ENCODE measurements at places on chromosomes 7 and 10.

GRCh38 chr7:132030086-132030568 is 473.7 kb upstream of the PODXL start:
- DNase-seq, result no peak

- no peak for DNase-seq
Observed at GRCh38 chr7:17608114-17608833, 309.8 kb downstream of the AHR start.

GRCh38 chr7:20798081-20798693 is 11.5 kb upstream of the SP8 start:
- no peak for DNase-seq

- DNase-seq, result no peak
Observed at GRCh38 chr10:69406302-69406811, 10.4 kb downstream of the TACR2 start.

DNA sequence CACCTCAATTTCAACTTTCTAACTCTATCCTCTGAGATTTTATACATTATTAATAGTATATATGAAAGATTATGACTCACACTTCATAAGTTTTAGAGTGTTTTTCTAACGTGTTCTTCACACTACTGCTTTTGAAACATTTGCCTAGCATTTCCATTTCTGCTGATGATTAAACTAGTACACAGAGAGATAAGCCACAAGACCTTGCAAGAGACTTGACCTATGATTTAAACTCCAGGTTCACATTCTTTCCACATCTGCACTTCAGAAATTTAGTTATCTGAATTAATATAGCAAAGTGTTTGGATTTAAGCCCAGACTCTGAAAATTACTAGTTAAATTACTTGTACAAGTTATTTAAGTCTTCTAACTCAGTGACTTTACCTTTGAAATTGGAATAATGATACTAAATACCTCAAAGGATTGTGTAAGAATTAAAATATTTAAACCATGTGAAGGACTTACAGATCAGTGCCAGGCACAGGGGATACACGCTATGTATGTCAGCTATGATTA is 66.6 kb downstream of the PCLO start:
- DNase-seq, result no peak

- DNase-seq, result no peak
Observed at GRCh38 chr7:157513162-157513621, 176.4 kb downstream of the DNAJB6 start.

- DNase-seq, result no peak
Observed at GRCh38 chr10:83995738-83996331, 143.5 kb upstream of the GHITM start.

DNA sequence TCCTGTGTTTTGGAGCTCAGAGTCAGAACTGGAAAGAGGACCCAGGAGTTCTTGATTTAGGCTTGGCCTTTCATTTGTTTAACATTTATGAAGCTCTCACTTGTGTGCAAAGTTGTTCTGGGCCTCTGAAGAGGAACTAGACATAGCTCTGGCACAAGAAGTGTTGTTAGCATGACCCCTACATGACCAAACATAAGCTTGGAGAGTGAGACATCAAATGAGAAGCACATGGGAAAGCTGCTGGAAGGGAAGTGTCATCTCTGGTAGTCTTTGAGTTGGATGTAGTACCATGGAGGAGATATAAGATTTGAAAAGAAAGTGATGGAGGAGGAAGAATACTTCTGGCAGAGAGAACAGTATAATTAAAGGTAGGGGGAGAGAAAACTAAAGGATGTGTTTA is 370.1 kb downstream of the ADRA2A start:
- no peak for DNase-seq

DNA sequence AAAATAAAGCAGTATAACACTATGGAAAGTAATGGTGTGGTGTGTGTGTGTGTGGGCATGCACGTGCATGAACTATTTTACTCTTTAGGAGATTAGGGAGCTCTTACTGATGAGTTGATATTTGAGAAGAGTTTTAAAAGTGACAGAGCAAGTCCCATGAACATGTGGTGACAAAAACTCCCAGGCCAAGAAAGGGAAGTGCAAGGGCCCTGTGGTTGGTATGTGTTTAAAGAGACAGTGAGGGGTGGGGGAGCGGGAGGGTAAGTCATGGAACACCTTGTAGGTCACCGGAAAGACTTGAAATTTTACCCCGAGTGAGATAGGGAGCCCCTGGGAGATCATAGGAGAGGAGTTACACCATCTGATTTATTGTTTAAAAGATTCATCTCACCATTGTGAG is 63.3 kb downstream of the AKR1B1 start:
- DNase-seq, result no peak

DNA sequence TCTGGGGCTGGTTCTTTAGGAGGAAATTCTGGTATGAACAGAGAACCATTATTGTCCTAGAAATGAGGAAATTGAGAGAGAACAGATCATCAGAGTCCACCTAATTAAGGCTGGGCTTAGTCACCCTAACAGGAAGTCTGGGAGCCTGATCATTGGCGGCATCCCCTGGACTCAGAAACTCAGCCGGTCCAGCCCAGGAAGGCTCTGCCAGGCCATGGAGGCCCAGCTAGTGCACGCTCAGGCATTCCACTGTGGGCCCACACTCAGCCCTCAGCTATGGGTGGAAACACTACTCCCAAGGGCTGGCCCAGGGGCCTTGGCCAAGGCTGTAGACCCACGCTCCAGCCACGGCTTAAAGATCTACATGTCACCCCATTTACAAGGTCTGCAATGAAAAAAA is 109.2 kb downstream of the PTPN20 start:
- DNase-seq, result no peak

- DNase-seq, result no peak
Observed at GRCh38 chr7:151142686-151143040, 24.8 kb downstream of the GBX1 start.

DNA sequence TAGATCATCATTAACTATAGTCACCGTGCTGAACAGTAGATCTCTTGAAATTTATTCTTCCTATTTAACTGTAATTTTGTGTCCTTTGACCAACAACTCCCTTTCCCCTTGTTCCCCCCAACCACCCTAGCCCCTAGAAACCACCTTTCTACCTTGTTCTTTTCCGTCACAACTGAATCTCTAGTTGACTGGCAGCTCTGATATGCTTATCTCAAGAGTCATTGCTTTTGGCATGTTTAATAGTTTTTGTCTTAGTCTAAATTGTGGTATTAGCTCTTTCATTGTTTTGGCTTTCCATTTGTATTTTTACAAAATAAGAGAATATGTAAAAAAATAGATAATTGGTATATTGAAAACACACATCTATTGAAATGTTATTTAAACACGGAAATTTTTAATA is 1.8 kb downstream of the GNAT3 start:
- DNase-seq, result no peak

- DNase-seq, result no peak
Observed at GRCh38 chr7:158044482-158044823, 543.2 kb downstream of the PTPRN2 start.

DNA sequence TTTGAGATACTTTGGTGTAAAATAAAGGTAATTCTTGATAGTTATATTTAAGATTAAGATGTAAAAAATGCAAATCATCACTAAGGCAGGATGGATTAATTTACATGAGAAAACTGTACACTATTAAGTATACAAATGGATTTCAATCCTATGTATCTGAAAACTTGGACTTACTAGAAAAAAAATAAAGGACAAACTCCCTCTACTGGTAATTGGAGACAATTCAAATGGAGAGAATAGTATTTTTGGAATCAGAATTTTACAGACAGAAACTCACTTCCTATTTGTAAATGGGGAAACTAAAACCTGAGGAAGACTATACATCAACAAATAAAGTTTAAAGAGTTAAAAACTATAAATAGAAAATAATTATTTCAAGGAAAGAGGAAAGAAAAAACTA is 62.6 kb downstream of the CUL2 start:
- no peak for DNase-seq

DNA sequence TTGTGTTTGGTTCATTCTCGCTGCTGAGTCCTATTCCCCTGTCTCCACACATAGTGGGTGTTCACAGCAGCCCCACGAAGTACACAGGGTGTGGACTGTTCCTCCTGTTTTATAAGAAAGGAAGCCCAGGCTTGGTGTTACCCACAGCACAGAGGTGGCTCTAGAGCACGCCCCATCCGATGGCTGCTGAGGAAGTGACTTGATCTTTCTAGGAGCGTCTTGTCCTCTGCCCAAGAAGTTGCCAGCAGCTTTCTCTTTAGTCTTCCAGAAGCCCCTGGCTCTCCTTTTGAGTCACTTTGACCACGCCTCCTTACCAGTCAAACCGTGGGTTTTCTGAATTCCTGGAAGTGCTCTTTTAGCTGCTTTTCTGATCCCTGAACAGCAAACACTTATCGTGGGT is 94.0 kb downstream of the GRK5 start:
- no peak for DNase-seq

- DNase-seq, result peak; percentile 19
Observed at GRCh38 chr7:13603661-13604060, 385.8 kb downstream of the ETV1 start.

DNA sequence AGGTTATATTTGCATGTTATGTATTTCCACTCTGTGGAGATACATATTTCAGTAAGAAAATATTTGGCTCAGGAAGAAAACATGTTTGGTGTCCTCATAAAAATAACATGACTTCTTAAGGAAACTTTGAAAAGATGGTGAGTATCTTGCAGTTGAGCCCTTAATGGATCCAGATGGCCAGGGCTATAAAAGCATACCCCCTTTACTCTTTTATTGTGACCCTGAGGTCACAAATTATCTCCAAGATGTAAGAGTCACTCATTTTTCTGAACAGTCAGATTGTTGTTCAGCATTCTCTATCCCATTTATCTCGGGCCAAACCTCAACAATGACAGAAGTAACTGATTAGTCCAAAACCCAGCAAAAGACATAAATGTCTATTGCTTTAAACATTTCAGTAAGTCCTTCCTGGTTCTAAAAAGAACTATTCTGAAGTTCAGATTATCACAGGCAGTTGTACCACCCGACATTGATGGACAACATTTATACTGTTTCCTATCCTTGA is 539.4 kb downstream of the PARD3 start:
- no peak for DNase-seq

DNA sequence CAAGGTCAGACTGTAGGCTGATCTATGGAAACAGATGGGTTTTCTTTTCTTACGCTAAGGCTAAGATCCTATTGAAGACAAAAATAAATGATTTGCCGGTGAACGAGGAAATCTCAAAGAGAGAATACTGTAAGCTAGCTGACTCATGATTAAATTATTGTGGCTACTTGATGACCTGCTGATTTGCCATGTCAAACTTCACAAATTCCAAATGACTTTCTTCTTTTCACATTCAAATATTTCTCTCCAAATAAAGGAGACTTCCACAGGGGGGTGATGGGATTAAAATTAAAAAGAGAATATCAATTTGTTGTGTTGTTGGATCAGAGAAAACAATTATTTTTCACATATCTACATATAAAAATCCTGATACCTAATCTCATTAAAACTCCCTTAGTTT is 860.6 kb upstream of the ZWINT start:
- DNase-seq, result no peak

- no peak for DNase-seq
Observed at GRCh38 chr10:96304230-96304629, at the start of gene DNTT. DNTT (plus strand) TSS chr10:96304434; CDS start chr10:96304498, 64 bp downstream.

- DNase-seq, result no peak
Observed at GRCh38 chr10:13894412-13895093, 307.8 kb downstream of the PRPF18 start.

GRCh38 chr7:84912993-84913635 is 273.7 kb downstream of the SEMA3D start:
- no peak for DNase-seq

DNA sequence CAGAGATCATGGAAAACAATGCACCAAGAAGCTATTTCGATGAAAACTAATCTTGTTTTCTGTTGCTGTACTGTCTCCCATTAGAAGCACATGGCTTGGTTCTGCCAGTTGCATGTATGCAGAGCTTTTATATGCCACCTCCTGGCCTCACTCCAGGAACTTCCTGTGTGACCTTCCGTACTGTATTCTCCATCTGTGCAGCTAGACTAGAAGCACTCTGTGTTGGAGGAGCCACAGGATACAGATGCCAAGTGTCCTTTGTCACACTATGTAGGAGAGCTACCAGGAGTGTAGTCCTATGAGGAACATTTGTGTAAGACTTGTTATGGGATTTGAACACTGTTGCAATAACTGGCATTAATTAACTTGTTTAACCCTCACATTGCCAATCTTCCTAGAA is 503.5 kb upstream of the TPK1 start:
- DNase-seq, result no peak

- DNase-seq, result no peak
Observed at GRCh38 chr7:39221901-39222300, 244.2 kb downstream of the POU6F2 start.

- no peak for DNase-seq
Observed at GRCh38 chr10:31100662-31101061, 69.0 kb upstream of the ZNF438 start.

GRCh38 chr10:31678139-31678536 is 250.5 kb downstream of the ARHGAP12 start:
- DNase-seq, result no peak

- no peak for DNase-seq
Observed at GRCh38 chr7:55086413-55087201, 67.8 kb downstream of the EGFR start.

- no peak for DNase-seq
Observed at GRCh38 chr10:71651928-71652327, 67.7 kb downstream of the C10orf105 start.

GRCh38 chr7:45086331-45087065 is 2.3 kb downstream of the NACAD start:
- no peak for DNase-seq

DNA sequence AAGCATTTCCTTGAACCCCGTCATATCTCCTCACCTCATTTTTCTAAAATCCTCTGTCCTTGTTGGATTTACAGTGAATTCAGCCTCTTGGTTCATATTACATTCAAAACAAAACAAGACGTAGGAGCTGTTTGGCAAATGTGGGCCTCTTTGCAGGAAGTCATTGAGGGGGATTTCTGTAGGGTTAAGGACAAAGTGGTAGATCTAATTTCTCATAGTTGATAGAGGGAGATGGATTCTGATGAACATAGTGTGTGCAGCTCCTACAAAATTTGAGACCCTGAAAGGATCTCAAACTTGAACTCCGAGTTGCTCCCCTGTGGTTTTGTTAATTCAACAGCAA is 682 bp downstream of the TBXAS1 start:
- DNase-seq, result no peak

DNA sequence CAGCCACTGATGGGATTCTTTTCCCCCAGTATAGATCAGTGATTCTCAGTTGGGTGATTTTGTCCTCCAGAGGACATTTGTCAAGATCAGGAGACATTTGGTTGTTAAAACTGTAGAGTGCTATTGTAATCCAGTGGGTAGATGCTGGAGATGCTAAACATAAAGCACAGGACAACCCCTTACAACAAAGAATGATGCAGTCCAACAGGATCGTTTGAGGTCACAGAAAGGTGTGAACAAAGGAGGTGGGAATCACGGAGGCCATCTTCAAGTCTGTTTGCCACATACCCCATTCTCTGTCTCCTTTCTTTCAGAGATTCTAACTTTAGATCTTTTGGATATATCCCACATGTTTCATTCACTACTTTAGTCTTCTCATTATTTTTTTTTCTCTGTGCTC is 69.0 kb downstream of the HELLS start:
- DNase-seq, result no peak

DNA sequence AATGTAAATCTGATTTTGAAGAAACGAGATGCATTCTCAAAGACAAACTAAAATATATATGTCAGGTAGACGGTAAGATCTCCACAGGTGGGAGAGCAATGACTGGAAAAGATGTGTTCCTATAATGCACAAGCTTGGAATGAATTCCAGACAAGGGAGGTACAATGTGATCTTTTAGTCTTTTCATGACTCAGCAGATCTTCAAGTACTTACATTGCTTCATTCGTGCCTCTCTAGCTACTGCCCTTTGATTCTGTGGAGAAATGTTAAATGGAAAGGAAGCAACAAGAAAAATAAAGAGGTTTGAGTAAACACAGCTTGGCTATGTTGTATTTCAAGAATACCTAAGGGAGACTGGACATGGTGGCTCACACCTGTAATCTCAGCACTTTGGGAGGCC is 106.6 kb downstream of the GAD2 start:
- no peak for DNase-seq

Data from non-pigmented ciliary epithelial cell (primary cell).